Muscle of leg (tissue), 16 donors: ENCODE measurements at places on chromosomes 3 and 15. TPM values are rescaled to one million over a fixed set of nuclear protein-coding genes. Genes with fewer than 3 reads are reported as not detected.

- no peak for DNase-seq
These were observed 76.2 kb upstream of the CMTM7 start for GRCh38 chr3:32315441-32315840.

DNA sequence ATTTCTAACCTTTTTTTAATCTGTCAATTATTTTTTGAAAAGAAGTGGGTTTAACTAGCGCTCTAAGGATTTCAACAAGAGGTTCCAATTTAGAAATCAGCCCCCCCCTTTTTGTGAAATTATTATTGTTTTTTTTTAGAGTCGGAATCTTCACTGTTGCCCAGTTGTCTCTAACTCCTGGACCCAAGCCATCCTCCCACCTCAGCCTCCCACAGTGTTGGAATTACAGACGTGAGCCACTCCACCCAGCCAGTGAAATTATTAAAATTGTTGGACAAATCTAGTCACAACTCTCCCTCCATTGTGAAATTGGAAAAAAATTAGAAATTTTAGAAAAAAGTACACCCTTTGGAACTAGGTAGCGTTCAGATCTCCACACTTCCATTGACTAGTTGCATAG, 2.5 kb downstream of the AKAP13 start:
- DNase-seq = no peak

DNA sequence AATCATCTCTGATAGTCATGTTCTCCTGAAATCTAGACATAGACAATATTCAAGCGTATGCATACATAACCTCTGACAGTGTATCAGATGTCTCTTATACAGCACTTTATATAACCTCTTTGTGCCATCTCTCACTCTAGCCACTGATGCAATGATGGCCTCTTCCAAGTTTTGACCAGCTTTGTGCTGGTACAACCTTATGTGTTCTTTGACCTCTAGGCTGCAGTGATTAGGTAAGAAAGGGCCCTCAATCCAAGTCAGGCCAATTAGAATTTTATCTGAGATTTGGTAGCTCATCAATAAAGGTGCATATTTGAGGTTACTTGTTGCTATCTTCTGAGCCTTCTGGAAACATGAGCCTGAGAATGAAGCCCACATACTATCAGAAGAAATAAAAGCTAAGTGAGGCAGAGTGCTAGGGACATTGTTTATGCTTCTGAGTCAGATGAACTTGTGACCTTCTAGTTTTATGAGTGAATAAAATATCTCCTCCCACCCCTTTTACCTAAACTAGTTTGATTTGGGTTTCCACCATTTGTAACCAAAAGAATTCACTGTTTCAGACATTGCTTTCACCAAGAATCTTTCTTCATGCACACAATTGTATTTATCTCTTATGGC, 283.2 kb upstream of the SUCLG2 start:
- no peak for DNase-seq

DNA sequence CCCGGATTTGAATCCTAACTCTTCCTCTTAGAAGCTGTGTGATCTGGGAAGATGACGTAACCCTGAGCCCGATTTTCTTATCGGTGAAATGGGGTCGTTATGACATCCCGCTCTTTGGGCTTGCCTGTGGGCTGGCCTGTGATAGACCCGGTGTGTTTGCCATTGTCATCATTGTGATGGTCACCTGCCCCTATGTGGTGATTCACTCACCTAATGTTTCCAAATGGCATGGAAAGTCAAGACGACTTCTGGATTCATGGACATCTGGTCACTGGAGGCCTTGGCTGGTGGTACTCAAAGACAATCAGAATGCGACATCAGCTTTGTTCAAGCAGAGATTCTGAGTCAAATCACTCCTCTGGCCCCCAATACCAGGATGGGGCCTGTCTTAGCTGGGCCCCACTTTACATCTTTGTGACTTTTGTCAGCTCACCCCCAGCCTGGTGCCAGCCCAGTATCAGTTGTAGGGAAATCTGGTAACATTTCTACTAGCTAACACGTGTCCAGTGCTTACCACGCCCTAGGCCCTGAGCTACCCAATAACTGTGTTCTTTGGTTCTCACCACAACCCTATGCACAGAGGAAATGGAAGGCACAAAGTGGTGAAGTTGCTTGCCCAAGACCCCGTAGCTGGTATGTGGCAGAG, 2.8 kb downstream of the TMEM43 start:
- DNase-seq = no peak

The FMN1 gene
- polyA plus RNA-seq = 1.4 TPM

DNA sequence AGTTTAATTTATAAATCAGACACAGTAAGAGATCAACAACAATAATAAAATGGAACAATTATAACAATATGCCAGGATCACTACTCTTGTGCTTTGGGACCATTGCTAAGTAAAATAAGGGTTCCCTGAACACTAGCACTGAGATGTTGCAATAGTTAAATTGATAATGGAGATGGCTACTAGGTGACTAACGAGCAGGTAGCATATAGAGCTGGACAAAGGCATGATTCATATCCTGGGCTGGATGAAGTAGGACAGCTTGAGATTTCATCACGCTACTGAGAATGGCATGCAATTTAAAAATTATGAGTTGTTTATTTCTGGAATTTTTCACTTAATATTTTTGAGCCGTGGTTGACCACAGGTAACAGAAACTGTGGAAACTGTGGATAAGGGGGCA, 20.7 kb upstream of the MYZAP start:
- DNase-seq = no peak

DNA sequence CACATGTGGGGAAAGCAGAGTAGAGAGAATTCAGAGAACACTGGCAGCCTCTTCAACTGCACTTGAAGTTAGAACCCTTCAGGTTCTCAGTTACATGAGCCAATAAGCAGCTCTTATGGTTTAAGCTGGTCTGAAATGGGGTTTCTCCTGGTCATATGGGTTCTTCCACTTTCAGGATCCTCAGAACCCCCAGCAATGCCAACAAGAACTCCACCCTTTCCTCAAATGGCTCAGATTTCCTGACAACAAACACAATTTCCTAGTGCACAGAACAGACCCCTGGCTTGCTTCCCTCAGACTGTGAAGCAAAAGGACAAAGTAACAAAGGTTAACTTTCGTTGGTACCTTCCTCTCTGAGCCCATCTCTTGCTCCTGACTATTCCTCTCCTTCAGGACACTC, 23.9 kb upstream of the FRMD4B start:
- no peak for DNase-seq

The OXTR gene
- polyA plus RNA-seq = 5.9 TPM

DNA sequence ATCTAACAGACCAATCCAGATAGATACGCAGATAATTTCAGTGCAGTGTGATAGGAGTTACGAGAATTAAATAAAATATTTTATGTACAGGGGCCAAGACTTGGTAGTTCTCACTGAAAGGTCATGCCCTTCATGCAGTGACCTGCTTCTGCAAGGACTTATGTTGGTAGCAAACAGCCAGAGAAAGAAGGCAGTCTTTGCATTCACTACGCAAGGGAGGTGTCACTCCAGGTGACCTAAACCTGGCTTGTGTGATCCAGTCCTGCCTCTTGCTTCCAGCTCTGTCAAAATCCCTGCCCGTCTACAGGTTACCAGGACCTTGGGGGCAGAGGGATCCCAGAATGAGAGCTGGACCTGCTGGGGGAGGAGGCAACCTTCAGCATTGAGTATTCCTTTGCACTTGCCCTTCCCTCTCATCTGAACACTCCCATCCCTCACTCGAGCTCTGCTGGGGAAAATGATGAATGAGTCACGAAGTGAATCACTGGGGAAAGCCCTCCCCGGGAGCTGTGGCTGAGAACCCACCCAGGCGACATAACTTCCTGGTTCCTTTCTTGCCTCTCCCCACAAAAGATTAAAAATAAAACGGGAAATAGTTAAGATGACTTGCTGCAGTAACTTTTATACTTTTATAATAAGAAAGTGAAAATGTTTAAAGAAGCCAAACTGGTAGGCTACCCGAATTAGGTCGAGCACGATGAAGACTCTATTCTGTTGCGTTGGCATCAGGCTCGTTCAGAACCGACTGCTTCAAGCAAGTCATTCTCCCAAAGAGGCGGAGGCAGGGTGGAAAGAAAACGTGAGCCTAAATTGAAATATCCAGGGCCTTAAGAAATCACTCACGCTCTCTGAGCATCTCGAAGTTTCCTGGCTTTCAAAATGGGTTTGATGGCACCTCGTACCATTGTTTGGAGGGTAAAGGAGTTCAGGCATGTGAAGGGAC, 216.1 kb downstream of the SLCO3A1 start:
- peak; percentile 45 for DNase-seq

GRCh38 chr3:186705882-186706780, 11.0 kb upstream of the KNG1 start:
- DNase-seq = no peak
